ENCODE measurements at places on chromosomes 13 and 19.
A peak's percentile ranks its signal among the peaks of the same experiment; 100 is the strongest.

- no peak for DNase-seq
Measured at GRCh38 chr13:39915418-39915817, 260.0 kb downstream of the COG6 start.

- DNase-seq = peak; percentile 19
Measured at GRCh38 chr13:114067381-114067885, 65.0 kb downstream of the RASA3 start.

DNA sequence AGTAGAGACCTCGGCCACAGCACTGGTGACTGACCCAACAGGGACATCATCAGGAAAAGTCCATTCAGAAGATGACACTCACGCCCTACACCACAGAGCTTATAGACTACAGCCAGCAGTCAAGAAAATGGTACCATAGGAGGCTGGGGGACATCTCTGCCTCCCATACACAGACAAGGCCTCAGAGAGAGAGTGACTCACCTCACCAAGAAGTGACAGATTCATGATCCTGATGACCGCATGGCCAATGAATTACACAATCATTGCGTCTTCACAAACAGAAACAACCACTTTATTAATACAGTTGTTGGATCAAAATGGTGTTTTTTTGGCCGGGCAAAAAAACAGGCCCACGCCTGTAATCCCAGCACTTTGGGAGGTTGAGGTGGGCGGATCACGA lies 260.8 kb upstream of the TSHZ3 start:
- DNase-seq = no peak

DNA sequence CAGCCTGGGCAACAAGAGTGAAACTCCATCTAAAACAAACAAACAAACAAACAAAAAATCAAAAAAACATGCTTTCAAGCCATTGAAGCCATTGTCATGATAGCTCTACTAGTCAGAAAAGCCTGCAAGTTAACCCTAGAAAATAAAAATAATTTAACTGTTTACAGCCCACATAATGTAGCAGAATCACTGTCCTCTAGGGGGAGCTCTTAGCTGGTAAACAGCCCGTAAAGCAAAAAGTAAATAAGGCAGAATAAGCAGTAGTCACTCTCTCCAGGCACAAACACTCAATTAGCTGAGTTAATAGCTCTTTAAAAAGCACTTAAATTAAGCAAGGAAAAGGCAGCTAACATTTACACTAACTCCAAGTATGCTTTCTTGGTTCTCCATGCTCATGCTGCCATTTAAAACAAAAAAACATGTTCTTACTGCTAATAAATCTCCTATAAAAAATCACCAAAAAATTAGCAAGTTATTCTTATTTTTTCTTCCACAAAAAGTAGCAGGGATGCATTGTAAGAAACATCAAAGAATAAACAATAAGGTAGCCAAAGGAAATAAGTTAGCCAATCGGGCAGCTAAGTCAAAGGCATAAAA lies 11.3 kb downstream of the LILRB4 start:
- peak; percentile 22 for DNase-seq

DNA sequence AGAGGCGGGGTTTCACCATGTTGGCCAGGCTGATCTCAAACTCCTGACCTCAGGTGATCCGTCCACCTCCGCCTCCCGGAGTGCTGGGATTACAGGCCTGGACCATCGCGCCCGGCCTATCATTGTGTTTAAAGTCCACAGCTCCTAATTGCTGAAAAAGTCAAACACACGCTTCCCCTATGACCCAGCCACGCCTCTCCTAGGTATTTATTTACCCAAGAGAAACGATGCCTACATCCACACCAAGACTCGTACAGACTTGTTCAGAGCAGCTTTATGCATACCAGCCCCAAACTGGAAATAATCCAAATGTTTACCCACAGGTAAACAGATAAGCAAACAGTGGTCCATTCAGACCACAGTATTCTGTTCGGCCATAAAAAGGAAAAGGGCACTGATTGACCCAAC lies 15.1 kb downstream of the ZNRF4 start:
- DNase-seq = no peak

- no peak for DNase-seq
Measured at GRCh38 chr19:39409208-39410016, 2.8 kb downstream of the ZFP36 start.

GRCh38 chr19:41939861-41940730 lies 11.8 kb upstream of the ERFL start:
- peak; percentile 30 for DNase-seq

DNA sequence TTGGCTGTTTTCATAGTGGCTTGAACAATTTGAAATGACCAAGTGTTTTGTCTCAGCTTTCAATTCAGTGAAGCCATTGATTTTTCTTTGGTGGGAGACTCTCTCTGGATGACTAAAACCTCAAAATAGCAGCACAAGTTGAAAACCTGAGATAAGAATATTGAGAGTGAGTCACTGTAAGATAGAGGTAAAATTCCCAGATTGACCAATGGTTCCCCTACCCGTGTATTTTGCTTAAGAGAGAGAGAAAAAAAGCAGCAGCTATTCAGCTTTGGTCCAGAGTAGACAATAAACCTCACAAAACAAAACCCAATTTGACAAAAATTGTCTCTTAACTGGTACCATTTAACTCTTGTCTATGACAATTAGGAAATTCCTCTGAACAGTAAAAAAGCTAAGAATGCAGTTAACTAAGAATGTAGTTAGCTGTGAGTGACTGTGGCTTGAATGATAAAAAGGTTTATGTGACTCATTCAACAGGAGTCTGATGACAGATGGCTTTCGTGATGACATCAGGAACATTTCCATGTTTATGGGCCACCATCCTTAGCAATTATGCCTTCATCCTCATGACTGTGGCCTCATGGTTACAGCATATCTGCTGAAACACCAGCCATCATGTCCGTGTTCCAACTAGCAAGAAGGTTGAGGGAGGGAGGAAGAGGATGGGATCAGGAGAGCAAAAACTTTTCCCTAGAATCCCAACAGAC lies 356.9 kb downstream of the NDFIP2 start:
- no peak for DNase-seq

DNA sequence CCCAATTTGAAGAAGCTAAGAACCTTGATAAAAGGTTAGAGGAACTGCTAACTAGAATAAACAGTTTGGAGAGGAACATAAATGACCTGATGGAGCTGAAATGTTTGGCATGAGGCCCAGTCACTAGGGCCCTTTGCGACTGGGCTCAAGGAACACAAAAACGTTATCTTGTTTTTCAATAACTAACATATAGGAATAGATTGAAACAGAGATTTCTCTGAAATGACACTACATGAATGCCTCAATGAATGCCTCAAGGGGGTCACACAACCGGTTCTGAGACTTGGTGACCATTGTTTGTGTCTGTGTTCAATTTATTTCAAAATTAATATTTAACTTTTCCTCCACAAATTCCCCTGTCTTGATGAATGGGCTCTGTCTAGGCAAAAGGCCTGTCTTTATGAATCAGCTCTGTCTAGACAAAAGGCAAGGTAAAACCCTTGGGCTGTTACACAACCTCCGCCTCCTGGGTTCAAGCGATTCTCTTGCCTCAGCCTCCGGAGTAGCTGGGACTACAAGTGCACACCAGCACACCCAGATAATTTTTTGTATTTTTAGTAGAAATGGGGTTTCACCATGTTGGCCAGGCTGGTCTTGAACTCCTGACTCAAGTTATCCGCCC lies 932 bp upstream of the ZNF486 start:
- DNase-seq = no peak

- DNase-seq = no peak
Measured at GRCh38 chr13:51647067-51647466, 62.8 kb downstream of the WDFY2 start.

- no peak for DNase-seq
Measured at GRCh38 chr13:104355041-104355670, 1288.9 kb upstream of the SLC10A2 start.

GRCh38 chr19:13172346-13173138 lies 22.3 kb downstream of the IER2 start:
- DNase-seq = peak; percentile 87

DNA sequence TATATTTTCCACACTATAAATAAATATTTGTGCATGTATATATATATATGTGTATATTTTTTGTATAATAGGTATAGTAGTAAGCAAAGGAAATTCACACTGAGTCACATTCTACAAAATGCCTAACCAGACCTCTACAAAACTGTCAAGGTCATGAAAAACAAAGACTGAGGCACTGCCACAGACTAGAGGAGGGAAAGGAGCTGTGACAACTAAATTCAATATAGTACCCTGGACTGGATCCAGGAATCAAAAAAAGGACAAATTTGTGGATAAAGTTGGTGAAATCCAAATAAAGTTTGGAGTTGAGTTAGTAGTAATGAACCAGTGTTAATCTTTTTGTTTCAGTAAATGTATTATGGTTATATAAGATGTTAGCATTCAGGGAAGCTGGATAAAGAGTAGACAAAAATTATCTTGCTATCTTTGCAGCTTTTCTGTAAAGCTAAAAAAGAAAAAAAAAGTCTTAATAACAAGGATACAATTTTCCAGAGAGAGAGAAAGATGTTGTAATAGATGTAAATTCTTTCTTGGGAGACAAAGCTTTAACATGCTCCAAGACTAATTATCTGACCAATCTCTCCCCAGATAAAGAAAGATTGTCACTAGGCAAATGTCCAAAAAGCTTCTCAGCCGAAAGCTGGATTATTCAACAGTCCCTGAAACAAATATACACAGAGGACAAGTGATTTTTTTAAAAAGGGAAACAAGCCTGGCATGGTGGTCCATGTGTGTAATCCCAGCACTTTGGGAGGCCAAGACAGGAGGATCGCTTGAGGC lies 19.1 kb downstream of the SYDE1 start:
- no peak for DNase-seq

DNA sequence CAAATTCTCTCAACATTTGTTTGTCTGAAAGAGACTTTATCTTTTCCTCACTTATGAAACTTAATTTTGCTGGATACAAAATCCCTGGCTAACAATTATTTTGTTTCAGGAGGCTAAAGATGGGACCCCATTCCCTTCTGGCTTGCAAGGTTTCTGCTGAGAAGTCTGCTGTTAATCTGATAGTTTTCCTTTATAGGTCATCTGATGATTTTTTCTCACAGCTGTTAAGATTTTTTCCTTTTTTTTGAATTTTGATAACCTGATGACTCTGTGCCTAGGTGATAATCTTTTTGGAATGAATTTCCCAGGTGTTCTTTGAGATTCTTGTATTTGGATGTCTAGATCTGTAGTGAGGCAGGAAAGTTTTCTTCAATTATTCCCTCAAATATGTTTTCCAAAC lies 2661.4 kb downstream of the PCDH9 start:
- DNase-seq = no peak

DNA sequence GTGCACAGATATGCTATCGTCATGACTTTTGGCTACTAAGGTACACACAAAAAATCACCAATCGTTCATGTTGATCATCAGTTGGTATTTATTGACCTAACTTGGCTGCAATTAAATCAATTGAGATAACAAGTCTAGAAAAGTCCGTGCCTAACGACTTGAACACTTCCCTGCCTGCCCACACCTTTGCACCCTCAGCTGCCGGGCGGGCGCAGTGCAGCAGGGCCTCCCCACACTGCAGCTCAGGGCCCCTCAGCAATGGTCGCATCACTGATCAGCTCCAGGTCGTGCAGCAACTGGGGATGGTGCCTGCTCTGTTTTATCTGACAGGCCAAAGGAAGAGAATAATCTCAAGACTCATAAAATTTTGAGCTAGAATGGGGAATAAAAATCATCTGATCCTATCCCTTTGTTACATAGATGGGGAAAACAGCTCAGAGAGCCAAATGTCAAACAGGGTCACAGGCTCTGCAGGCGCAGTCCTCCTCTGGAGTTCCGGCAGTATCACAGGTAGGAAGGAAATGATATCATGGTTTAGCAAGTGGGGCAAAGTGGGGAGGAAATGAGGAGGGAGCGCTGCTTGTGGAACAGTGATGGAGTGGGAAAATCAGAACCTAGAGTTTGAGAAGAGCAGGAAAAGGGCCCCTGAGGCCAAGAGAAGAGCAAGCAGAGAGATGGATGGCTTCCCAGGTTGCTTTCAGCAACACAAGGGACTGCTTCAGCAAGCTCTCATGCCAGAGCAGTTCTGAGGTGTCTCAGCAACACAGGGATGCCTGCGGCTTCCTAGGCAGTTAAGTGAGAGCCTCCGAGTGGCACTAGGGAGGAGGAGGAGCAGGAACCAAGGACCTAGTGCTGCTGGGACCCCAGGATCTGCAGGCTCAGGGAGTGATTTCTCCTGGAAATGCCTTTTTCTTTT lies 57.5 kb downstream of the SLC7A1 start:
- no peak for DNase-seq

DNA sequence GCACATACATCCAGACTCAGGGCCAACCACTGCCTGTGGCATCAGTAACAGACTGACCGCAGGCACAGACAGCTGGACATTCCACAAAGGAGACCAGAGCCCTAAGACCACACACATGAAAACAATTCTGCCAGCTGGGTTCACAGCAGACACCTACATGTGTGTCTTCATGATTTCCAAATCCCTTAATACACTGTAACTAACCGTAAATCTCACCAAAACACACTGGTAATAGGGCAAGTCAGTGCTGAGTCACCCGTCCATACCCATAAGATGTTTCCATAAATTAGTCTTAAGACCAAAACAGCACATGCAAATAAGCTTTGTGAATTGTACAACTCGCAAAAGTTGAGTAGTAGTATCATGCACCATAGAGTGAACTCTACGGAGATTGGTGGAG lies 65.4 kb downstream of the TUBGCP3 start:
- DNase-seq = no peak

GRCh38 chr19:54455786-54456422 lies 6.9 kb downstream of the LENG8 start:
- no peak for DNase-seq

- no peak for DNase-seq
Measured at GRCh38 chr19:9856609-9857008, 21.5 kb downstream of the PIN1 start.

DNA sequence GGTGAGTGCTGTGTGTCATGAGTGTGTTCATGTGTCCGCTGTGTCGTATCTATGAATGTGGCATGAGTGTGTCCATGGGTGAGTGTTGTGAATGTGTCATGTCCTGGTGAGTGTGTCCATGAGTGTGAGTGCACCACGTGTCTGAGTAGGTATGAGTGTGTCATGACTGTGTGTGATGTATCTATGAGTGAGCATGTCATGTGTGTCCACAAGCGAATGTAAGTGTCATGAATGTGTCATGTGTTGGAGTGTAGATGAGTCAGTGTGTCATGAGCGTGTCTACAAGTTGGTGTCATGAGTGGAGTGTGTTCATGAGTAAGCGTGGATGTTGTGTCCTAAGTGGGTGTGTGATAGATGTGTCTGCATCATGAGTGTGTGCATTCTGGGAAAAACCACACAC lies 129.4 kb downstream of the TUBA3C start:
- DNase-seq = no peak

- DNase-seq = no peak
Measured at GRCh38 chr13:49641801-49642291, 13.5 kb downstream of the ARL11 start.

GRCh38 chr13:99967498-99967868 lies 4.1 kb downstream of the ZIC5 start:
- no peak for DNase-seq

- DNase-seq = no peak
Measured at GRCh38 chr13:100156788-100157187, 67.9 kb downstream of the PCCA start.

DNA sequence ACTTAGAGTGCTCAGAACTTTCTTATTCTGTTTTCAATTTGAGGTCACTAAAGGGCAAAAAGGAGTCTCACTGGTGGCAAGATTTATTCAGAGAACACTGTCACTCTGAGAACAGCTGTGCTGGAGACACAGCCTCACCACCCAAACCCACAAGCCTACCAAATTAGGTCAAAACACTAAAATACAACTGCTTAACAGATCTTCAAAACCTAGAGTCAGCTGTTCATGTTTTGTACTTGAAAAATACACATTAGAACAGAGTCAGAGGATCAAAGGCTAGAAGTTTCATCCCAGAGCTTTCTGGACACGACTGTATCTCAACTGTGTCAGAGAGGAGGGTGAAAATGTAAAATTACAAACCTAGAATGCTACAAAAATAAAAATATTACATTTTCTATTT lies 89.3 kb downstream of the MIPEP start:
- DNase-seq = no peak

All from COLO829 (cell line).